Bronchial epithelial cell (primary cell): ENCODE measurements at places on chromosomes 3 and 15. TPM values are rescaled to one million over a fixed set of nuclear protein-coding genes. Genes with fewer than 3 reads are reported as not detected.

The SCN10A gene
- total RNA-seq, result not detected in 2 replicates

GRCh38 chr3:37562876-37563275, 298.8 kb upstream of the CTDSPL start:
- no peak for DNase-seq

DNA sequence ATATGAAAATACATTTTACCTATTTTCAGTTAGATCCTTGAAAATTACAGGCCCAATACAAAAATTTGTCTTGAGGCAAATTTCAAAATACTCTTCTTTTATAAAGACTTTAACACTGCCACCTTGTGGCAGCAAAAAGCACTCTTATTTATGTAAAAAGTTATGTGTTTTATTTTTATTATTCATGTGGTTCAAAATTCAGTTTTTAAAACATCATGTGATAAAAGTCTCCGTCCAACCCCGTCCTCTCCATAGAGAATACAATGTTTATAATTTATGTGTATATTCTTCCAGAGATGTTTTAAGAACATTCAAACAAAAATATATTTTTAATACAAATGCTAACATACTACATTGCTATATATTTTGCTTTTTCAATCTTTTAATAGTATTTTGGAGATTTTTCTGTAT, 36.9 kb upstream of the TRIM59 start:
- peak; percentile 47 for DNase-seq

The ERC2 gene
- under 0.01 and 0.13 TPM in 2 replicates for total RNA-seq

The ADAMTS17 gene
- total RNA-seq, result 1.1 and 2.0 TPM in 2 replicates

GRCh38 chr15:28252831-28253230, 69.1 kb downstream of the HERC2 start:
- DNase-seq, result no peak

The HCN4 gene
- not detected in 2 replicates for total RNA-seq

The TERC gene
- 118 and 346 TPM in 2 replicates for total RNA-seq

DNA sequence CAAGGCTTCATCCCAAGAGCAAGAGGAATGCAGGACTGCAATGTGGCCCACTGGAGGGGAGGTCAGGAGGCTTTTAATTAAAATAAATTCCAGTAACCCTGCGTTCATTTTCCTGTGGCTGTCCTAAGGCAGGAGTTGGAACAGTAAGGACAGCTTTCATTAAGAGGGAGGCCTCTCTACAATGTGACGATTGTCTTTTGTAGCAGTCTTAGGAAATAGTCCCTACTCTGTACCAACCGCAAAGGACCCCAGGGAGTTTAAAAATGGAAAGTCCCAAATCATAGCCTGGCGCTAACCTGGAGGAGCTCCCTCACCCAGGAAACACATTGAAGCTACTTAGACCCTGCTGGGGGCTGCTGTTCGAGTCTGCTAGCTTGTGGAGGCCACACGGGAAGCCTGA, 62.8 kb downstream of the SYNM start:
- DNase-seq, result no peak

The WDR82 gene
- total RNA-seq, result 61.3 and 67.7 TPM in 2 replicates

- no peak for DNase-seq
Observed at GRCh38 chr3:189554868-189555557, 76.2 kb upstream of the TP63 start.

The CISH gene
- total RNA-seq, result 0.26 and 0.77 TPM in 2 replicates

DNA sequence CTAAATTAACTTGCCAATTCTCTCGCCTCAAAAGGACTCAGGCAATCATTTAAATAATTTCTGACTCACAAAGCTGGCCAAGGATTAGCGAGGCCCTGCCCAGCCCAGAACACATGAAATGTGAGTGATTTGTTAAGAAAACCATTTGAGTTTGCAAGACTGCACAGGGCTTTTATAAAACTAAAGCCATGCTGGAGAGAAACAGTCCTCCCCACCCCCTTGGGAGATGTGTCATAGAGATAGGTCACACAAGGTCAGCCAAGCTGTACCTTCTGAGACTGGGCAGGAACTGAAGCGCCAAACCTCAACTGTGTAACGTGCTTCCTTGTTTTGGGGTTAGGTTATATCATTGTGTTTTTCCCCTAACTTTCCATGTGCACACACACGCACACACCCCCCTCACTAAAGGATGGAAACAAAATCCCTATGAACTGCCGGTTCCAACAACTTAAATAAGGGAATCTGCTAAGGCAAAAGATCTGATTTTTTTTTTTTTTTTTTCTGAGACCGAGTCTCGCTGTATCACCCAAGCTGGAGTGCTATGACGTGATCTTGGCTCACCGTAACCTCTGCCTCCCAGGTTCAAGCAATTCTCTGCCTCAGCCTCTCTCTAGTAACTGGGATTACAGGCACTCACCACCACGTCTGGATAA, 8.1 kb downstream of the SPATA12 start:
- peak; percentile 90 for DNase-seq

The FGF7 gene
- 0.13 and 4.7 TPM in 2 replicates for total RNA-seq

GRCh38 chr15:28123408-28124023, 24.4 kb upstream of the OCA2 start:
- DNase-seq, result peak; percentile 96

The TMC3 gene
- not detected in 2 replicates for total RNA-seq

DNA sequence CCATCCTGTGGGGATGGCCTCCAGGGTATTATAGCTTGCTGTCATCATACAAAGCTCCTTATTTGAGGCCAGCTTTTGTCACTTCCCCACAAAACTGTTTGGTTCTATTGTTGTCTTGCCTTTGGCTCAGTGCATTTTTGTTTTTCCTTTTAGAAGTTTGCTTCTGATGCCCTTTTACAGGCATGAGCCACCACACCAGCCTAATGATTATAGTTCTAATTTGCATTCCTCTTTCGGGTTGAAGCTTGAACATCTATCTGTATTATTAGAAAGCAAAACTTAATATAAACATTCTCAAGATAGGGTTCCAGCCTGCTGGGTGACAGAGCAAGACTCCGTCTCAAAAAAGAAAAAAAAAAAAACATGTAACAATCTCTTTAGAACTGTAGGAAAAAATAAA, 39.8 kb downstream of the SMARCC1 start:
- no peak for DNase-seq

The ST3GAL6 gene
- total RNA-seq, result 2.9 and 5.4 TPM in 2 replicates

GRCh38 chr15:92947071-92947730, 47.1 kb downstream of the CHD2 start:
- DNase-seq, result no peak
